CD4-positive, alpha-beta T cell treated with Interferon gamma for 1 hour (primary cell): ENCODE measurements at places on chromosomes 5 and 9.

- DNase-seq = peak; percentile 49
Measured at GRCh38 chr5:74685979-74686631, 1.1 kb downstream of the HEXB start.

- no peak for DNase-seq
Measured at GRCh38 chr5:151271336-151271735, 18.4 kb downstream of the GM2A start.

DNA sequence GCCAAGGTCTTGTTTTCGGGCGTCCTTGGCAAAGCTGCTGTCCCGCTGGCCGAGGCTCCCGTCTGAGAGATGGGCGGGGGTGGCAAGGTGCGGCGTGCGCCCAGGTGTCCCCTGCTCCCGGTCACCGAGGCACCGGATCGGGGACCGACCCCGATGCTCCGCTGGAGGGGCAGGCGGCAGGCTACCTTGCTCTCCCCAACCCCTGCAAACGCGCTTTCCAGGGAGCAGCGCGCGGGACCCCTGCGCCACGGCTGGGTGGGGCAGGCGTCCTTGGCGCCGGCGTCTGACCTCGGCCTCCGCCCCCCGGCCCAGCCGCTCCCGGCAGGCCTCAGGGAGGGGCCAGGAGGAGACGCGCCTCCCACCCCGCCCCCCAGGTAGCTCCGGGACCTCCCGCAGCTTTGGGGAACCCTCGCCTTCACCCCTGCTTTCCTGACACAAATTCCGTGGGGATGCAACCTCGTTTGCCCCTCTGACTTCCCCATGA, 551 bp downstream of the N4BP3 start:
- no peak for DNase-seq

- no peak for DNase-seq
Measured at GRCh38 chr5:132873119-132873929, at the start of gene LEAP2. Gene LEAP2, plus strand, starts transcription at chr5:132873668. Its CDS starts 27 bp downstream, at chr5:132873695.

- no peak for DNase-seq
Measured at GRCh38 chr5:54384356-54384933, 71.1 kb upstream of the HSPB3 start.

DNA sequence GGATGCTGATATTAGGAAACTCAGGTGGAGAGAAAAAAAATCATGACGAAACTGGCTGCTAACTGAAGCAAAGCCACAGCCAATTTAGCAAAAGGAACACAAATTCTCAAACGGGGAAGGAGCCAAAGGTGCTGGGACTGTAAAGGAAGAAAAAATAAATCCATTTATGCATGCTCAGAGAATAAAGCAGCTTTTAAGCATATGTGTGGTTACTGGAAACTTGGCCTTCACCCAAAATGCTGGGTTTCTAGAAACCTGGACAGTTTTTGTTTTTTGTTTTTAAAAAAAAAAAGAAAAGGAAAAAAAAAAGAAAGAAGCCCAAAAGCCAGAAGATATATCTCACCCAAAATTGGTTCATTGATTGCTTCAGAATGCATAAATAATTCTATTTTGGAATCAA, 8.0 kb downstream of the WHRN start:
- no peak for DNase-seq

- DNase-seq = no peak
Measured at GRCh38 chr5:21594566-21594965, 1258.6 kb downstream of the CDH12 start.

- no peak for DNase-seq
Measured at GRCh38 chr5:52999344-52999949, 10.3 kb downstream of the ITGA2 start.
